Activated T-cell treated with anti-CD3 and anti-CD28 coated beads, Interleukin-2, amount 50 U/mL, for 72 hours (primary cell): ENCODE measurements at places on chromosomes 12 and 14. TPM values are rescaled to one million over a fixed set of nuclear protein-coding genes. Genes with fewer than 3 reads are reported as not detected.

- DNase-seq, result no peak
- H3K4me3 ChIP-seq, result no peak overlapping the region
- no peaks in the 10 kb centered on the region for H3K36me3 ChIP-seq
- H3K27me3 ChIP-seq, result no peaks in the 10 kb centered on the region
Measured at GRCh38 chr12:124527861-124528561, 39.4 kb downstream of the NCOR2 start.

DNA sequence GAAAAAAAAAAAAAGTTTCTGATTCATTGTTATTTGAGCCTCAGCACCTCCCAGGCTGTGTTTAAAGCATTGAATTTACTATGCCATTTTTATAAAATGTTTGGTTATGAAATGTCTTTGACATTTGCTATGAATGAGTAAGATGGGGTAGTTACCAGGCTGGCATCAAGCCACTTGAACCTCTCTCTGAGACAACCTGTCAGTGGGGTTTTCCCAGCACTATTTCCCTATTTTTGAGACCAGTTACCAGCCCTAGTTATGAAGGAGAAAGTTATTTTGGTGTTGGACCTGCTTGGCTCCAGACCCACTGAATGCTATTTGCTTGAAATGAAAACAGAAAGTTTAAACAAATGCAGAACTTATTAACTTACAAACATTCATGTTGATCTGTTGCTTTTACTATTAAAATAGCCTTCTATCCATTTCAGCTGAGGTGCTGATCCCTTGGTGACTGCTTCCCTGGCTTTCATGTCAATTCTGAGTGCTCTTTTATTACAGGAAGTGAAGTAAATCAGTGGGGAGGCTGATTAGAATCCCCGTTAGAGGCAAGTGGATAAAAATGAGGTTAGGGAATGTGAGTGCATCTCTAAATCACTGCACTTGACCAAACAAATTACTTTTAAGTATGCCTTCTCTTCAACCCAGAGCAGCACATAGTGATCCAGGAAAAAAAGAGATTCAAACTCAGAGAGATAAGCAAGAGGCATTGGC is 37.8 kb downstream of the LLPH start:
- H3K4me3 ChIP-seq, result no peak overlapping the region
- no peaks in the 10 kb centered on the region for H3K36me3 ChIP-seq
- no peaks in the 10 kb centered on the region for H3K4me1 ChIP-seq
- no peak overlapping the region for H3K27ac ChIP-seq
- no peak for DNase-seq
- peaks cover 7% of the 10 kb centered on the region for H3K27me3 ChIP-seq

SUDS3 gene
- total RNA-seq, result 32.3 TPM

GRCh38 chr14:89912221-89912620 is 42.3 kb downstream of the EFCAB11 start:
- H3K4me1 ChIP-seq, result no peaks in the 10 kb centered on the region
- no peaks in the 10 kb centered on the region for H3K36me3 ChIP-seq
- H3K27ac ChIP-seq, result no peak overlapping the region
- DNase-seq, result no peak
- H3K4me3 ChIP-seq, result no peak overlapping the region

DNA sequence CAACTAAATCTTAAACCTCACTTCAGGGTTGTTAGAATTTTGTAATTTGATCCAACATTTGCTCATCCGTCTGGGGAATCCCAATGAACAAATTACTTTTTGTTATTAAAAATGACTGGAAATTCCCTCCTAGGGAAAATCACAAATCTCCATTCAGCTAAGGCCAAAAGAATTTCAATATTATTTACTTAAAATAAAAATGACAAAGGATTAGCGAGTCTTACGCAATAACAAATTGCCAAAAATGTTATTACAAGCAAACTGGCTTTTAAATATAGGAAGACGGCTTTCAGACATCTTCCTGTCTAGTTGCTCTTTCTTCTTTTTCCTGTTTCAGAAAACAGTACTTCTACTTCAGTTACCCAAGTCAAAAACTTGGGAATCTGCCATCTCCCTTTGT is 92.4 kb upstream of the TSPAN8 start:
- no peaks in the 10 kb centered on the region for H3K4me1 ChIP-seq
- peaks cover 5% of the 10 kb centered on the region for H3K36me3 ChIP-seq
- no peaks in the 10 kb centered on the region for H3K27me3 ChIP-seq
- H3K27ac ChIP-seq, result no peak overlapping the region
- no peak for DNase-seq

- H3K4me1 ChIP-seq, result peaks cover 45% of the 10 kb centered on the region
- no peak overlapping the region for H3K27ac ChIP-seq
- no peak overlapping the region for H3K4me3 ChIP-seq
- DNase-seq, result no peak
- no peaks in the 10 kb centered on the region for H3K36me3 ChIP-seq
- peaks cover 6% of the 10 kb centered on the region for H3K27me3 ChIP-seq
Measured at GRCh38 chr14:99281396-99281795, 9.4 kb upstream of the BCL11B start.

GRCh38 chr14:36579001-36579555 is 3.3 kb downstream of the NKX2-8 start:
- H3K4me1 ChIP-seq, result no peaks in the 10 kb centered on the region
- peaks cover 25% of the 10 kb centered on the region for H3K27me3 ChIP-seq
- H3K27ac ChIP-seq, result no peak overlapping the region
- H3K4me3 ChIP-seq, result no peak overlapping the region

- no peaks in the 10 kb centered on the region for H3K4me1 ChIP-seq
- no peaks in the 10 kb centered on the region for H3K27me3 ChIP-seq
- DNase-seq, result no peak
Measured at GRCh38 chr12:29224572-29224971, 75.5 kb downstream of the FAR2 start.

DNA sequence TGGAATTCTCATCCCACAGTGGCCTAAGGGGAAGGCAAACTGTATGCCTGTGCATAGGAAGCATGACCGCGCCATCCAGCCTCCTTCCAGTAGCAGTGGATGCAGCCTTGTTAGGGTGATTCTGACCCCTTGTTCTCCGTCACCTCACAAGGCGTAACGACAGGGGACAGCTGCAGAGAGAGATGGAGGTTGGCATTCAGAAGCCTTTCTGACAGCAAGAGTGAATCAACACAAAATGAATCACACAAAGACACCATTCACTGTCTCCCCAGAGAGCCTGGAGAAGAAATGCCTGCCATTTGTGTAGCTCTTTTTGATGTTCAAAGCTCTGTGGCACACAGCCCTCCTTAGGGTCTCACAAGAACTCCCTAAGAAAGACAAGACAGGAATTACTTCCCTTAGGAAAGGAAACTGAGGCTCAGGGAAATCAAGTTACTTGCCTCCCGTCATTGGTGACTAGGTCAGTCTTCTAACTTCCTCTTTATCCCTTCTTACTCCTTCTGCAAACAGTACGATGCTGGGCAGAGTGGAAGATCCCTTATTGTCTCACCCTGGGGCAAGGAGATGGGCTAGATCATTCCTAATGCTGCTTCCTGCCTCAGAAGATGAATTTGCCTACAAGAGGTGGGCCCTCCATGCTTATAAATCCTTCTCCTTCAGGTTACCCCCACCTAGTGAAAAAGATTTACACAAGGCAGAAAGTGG is 280.9 kb downstream of the CACNA1C start:
- H3K36me3 ChIP-seq, result no peaks in the 10 kb centered on the region
- DNase-seq, result no peak
- peaks cover 19% of the 10 kb centered on the region for H3K27me3 ChIP-seq
- no peak overlapping the region for H3K27ac ChIP-seq

SYCP3 gene
- total RNA-seq, result 0.91 TPM

GRCh38 chr12:98424726-98425401 is 90.5 kb upstream of the TMPO start:
- no peaks in the 10 kb centered on the region for H3K36me3 ChIP-seq
- peaks cover 5% of the 10 kb centered on the region for H3K4me1 ChIP-seq
- DNase-seq, result peak; percentile 50
- H3K4me3 ChIP-seq, result no peak overlapping the region
- H3K27me3 ChIP-seq, result no peaks in the 10 kb centered on the region
- no peak overlapping the region for H3K27ac ChIP-seq

DNA sequence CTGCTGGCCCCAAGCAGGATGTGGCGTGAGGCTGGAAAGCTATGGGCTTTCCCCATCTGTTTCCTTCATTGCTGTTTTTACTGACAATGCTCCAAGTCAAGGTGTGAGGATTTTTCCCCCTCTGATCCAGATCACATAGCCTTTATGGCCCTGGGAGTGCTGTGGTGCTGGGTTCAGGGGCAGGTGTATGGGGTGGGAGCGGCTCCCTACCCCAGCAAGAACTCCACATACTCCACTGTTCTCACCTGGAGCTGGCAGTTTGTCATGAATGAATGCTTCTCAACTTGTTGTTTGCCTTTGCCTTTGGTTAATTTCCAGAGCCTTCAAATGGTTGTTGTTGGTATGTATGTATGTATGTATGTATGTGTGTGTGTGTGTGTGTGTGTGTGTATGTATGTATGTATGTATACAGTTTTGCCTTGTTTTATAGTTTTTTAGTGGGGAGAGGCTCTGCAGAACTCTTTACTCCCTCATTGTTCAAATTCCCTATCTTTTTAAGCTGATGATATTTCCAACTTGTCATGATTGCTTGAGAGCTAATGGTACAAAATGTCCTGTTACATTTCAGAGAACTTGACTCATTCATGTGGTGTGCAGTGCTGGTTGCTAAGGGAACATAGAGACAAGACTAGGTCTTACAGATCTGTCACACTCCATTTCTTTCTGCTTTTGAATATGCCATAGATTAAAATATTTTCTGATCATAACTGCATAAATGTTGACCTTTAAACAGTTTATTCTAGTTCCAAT is 36.6 kb upstream of the ASPG start:
- no peak for DNase-seq
- H3K36me3 ChIP-seq, result no peaks in the 10 kb centered on the region
- H3K4me1 ChIP-seq, result no peaks in the 10 kb centered on the region
- H3K4me3 ChIP-seq, result no peak overlapping the region

TPH2 gene
- not detected for total RNA-seq

GRCh38 chr12:52308806-52309425 is 12.3 kb downstream of the KRT83 start:
- H3K4me3 ChIP-seq, result peak overlapping the region; percentile 65
- no peaks in the 10 kb centered on the region for H3K36me3 ChIP-seq
- peaks cover 24% of the 10 kb centered on the region for H3K4me1 ChIP-seq
- peaks cover 68% of the 10 kb centered on the region for H3K27me3 ChIP-seq
- no peak overlapping the region for H3K27ac ChIP-seq

- peaks cover 11% of the 10 kb centered on the region for H3K27me3 ChIP-seq
- H3K27ac ChIP-seq, result no peak overlapping the region
- H3K4me1 ChIP-seq, result peaks cover 9% of the 10 kb centered on the region
- no peak for DNase-seq
- no peak overlapping the region for H3K4me3 ChIP-seq
Measured at GRCh38 chr12:14545144-14546124, 22.2 kb downstream of the PLBD1 start.

GRCh38 chr12:120485961-120486881 is 9.7 kb upstream of the DYNLL1 start:
- no peaks in the 10 kb centered on the region for H3K27me3 ChIP-seq
- DNase-seq, result no peak
- no peak overlapping the region for H3K27ac ChIP-seq

CIDEB gene
- 11.6 TPM for total RNA-seq
